ENCODE measurements at places on chromosomes 3 and 15.

DNA sequence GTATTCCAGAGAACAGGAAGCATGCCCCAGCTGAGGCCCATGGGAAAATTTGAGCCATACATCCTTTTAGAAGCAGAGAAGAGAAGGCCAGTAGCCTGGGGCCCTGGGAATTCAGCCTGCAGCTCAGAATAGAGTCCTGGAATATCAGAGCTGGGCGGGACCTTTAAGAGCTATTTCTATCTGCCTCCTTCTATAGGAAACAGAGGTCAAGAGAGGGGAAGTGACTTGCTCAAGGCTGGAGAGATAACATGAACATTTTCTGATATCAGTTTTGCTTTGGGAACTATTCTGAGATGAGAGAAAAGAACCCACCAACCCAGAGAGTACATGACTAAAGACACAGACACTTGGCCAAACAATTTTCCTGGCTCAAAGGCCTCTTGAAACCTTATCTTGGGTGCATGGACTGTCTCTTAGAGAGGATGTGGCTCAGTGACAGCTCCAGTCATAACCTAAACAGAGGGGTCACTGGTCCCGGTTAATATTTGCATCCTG lies 26.0 kb downstream of the MASP1 start:
- H3K4me1 ChIP-seq, result no peaks in the 10 kb centered on the region
- H3K36me3 ChIP-seq, result no peaks in the 10 kb centered on the region
- H3K27ac ChIP-seq, result no peak overlapping the region
- H3K4me3 ChIP-seq, result no peak overlapping the region

DNA sequence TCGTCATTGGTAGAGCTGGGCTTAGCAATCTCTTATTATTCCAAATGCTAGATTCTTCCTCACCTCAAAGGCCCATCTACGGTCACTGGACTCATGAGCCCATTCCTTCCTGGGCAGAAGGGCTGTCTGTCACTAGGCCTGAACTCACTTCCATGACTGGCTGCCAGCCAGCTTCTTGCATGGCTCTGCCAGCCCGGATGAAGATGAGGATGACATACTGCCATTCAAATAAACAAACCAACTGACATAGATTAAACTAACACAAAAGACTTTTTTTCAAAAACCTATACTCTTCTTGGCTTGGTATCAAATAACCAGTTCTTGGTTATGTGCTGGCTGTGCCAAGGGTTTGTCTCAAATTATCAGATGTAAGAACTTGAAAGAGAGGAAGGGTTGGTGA lies 23.8 kb downstream of the ISL2 start:
- H3K4me3 ChIP-seq, result no peak overlapping the region
- no peak for DNase-seq
- no peak overlapping the region for H3K27ac ChIP-seq
- H3K36me3 ChIP-seq, result no peaks in the 10 kb centered on the region
- no peaks in the 10 kb centered on the region for H3K27me3 ChIP-seq

DNA sequence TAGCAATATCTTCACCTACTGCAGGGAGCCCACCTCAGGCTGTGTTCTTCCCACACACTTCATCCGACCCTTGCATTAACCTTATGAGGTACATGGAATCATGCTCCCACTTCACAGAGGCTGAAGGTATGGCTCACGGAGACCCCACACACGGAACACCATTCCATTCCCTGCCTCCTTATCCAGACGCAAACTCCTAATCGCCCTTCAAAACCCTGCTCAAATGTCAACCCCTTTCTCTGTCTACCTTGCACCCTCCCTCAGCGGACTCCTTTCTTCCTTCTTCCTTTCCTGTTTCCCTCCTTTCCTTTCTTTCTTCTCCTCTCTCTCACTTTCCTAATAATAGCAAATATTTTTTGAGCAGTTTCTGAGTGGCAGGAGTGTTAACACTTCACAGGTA lies 23.8 kb downstream of the IQSEC1 start:
- H3K4me3 ChIP-seq, result no peak overlapping the region
- H3K27ac ChIP-seq, result no peak overlapping the region
- peaks cover 4% of the 10 kb centered on the region for H3K4me1 ChIP-seq
- no peaks in the 10 kb centered on the region for H3K36me3 ChIP-seq
- no peak for DNase-seq
- no peaks in the 10 kb centered on the region for H3K27me3 ChIP-seq

DNA sequence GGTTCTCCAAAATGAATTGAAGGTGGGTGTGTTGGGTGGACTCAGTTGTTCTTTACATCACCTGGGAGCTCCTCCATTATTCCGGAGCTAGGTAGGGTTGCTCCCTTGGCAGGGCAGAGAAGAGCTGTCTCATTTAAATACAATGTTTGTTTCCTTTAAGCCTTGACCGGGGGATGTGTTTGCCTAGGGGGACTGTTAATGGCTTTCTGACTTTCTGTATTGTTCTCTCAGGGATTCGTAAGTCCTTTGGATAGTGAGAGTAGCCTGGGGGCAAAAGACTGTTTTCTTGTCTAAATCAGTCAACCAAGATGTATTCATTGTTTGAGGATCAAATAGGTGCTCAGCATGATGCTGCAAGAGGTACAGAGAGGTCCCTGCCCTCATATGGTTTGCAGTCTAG lies 71.1 kb downstream of the CDAN1 start:
- no peak for DNase-seq
- no peaks in the 10 kb centered on the region for H3K27me3 ChIP-seq
- H3K36me3 ChIP-seq, result no peaks in the 10 kb centered on the region
- no peaks in the 10 kb centered on the region for H3K4me1 ChIP-seq
- no peak overlapping the region for H3K27ac ChIP-seq

GRCh38 chr15:77702211-77702957 lies 69.7 kb upstream of the LINGO1 start:
- H3K36me3 ChIP-seq, result no peaks in the 10 kb centered on the region
- H3K4me3 ChIP-seq, result no peak overlapping the region
- DNase-seq, result no peak

DNA sequence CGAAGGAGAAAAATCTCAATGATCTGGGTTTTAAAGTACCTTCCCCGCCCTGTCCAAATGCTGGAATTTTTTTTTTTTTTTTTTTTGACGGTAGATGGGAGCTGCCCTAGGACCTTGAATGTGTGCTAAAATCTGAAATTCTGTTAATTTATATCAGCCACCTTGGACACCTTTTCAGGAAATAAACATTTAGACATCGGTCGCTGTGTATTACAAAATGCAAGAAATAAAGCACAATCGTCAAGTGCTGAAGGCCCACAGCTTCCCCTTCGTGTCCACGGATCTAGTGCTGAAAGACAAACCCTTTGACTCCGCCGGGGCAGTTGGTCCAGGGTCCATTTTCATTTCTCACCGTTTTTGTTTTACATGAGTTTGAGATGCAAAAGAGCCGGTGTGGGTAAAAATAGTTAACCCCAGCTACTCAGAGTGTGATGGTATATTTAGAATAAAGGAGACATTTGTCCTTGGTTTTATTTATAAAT lies 90.2 kb upstream of the CHD2 start:
- peak overlapping the region; percentile 93 for H3K27ac ChIP-seq
- peak overlapping the region; percentile 66 for H3K4me3 ChIP-seq
- peak; percentile 50 for DNase-seq
- no peaks in the 10 kb centered on the region for H3K27me3 ChIP-seq

DNA sequence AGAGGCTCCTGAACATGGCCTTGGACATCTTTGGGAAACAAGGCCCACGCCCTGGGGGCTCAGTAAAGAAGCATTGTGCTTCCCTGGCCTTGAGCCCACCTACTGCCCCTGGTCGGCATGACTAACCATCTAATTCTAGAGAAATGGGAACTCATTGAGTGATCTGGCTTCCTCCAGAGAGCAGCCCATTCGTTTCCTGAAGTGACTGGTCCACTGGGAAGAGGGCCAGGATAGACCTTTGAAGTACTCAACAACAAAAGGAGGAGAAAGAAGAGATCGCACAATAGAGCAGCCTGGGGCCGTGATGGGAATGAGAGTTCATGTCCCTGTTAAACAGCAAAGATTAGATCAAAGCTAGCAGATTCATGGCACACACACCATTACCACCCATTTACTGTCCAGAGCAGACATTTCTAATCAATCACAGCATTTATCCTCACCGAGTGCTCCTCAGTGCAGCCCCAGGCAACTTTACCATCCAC lies 514.4 kb upstream of the PROK2 start:
- no peaks in the 10 kb centered on the region for H3K36me3 ChIP-seq
- H3K27me3 ChIP-seq, result no peaks in the 10 kb centered on the region
- DNase-seq, result no peak
- peaks cover 14% of the 10 kb centered on the region for H3K4me1 ChIP-seq
- no peak overlapping the region for H3K27ac ChIP-seq

DNA sequence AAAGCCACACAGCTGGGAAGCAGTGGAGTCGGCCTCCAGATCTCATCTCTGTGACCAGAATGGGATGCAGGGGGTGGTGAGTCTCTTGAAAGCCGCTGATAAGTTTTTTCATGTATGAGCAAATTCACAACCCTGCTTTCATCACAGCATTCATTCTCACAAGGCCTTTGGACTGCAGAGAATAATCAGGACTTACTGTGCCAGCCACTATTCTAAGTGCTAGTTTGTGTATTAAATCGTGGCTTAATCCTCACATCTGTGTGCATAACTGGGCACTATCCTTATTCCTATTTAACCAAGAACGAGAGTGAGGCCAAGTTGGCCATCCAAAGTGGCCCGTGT lies 64.2 kb upstream of the POLG start:
- no peak overlapping the region for H3K27ac ChIP-seq
- H3K27me3 ChIP-seq, result peaks cover 5% of the 10 kb centered on the region
- H3K36me3 ChIP-seq, result no peaks in the 10 kb centered on the region
- H3K4me1 ChIP-seq, result peaks cover 16% of the 10 kb centered on the region

- no peak for DNase-seq
- no peak overlapping the region for H3K4me3 ChIP-seq
- H3K36me3 ChIP-seq, result peaks cover 5% of the 10 kb centered on the region
Observed at GRCh38 chr3:189132839-189133238, 38.9 kb upstream of the TPRG1 start.

DNA sequence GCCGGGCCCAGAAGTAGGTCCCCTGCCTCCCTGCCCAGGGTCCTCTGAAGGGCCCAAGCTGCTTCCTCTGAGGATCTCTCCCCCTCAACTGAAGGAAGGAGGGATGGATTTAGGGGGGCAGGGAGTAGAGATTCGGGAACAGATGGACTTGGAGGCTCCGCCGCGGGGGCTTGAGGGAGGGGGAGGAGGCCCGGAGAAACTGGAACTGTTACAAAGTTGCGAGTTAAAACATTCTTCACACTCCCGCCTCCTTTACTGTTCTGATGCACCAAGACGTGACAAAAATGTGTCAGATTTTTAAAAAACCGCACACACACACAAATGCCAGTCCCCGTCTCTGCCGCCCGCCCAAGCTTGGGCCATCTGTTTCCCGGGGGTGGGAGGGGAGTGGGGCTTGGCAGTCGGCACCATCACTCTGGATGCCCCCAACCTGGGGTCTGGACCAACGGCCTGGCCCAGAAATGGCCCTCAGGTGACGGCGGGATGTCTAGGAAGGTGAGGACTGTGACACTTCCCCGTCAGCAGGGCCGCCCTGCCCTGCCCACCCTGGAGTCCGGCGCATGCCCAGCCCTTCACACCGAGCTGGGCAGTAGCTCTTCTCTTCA lies 25.0 kb upstream of the LINGO1 start:
- DNase-seq, result no peak
- H3K4me3 ChIP-seq, result no peak overlapping the region
- H3K27ac ChIP-seq, result no peak overlapping the region
- H3K36me3 ChIP-seq, result no peaks in the 10 kb centered on the region
- H3K27me3 ChIP-seq, result no peaks in the 10 kb centered on the region

GRCh38 chr3:61848885-61849284 lies 287.5 kb downstream of the PTPRG start:
- no peaks in the 10 kb centered on the region for H3K36me3 ChIP-seq
- H3K27me3 ChIP-seq, result no peaks in the 10 kb centered on the region
- no peak overlapping the region for H3K4me3 ChIP-seq
- H3K27ac ChIP-seq, result peak overlapping the region; percentile 73
- peak; percentile 54 for DNase-seq

DNA sequence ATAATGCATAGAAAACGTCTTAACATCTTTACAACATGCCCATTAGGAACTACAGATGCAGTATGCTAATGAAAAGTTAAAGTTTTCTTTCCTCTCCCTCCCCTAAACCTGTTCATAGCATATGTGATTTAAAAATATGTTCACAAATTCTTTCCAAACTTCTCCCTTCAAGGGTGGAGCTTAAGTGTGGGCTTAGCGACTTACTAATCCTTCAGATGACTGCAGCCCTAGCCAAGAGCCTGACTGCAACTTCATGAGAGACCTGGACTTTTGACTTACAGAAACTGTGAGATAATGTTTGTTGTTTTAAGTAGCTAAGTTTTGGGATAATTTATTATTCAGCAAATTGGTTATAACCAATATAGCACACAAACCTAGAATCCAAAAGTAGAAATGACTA lies 22.0 kb upstream of the ANXA2 start:
- DNase-seq, result no peak
- peaks cover 7% of the 10 kb centered on the region for H3K36me3 ChIP-seq
- H3K4me1 ChIP-seq, result peaks cover 37% of the 10 kb centered on the region
- no peak overlapping the region for H3K27ac ChIP-seq
- H3K4me3 ChIP-seq, result no peak overlapping the region

DNA sequence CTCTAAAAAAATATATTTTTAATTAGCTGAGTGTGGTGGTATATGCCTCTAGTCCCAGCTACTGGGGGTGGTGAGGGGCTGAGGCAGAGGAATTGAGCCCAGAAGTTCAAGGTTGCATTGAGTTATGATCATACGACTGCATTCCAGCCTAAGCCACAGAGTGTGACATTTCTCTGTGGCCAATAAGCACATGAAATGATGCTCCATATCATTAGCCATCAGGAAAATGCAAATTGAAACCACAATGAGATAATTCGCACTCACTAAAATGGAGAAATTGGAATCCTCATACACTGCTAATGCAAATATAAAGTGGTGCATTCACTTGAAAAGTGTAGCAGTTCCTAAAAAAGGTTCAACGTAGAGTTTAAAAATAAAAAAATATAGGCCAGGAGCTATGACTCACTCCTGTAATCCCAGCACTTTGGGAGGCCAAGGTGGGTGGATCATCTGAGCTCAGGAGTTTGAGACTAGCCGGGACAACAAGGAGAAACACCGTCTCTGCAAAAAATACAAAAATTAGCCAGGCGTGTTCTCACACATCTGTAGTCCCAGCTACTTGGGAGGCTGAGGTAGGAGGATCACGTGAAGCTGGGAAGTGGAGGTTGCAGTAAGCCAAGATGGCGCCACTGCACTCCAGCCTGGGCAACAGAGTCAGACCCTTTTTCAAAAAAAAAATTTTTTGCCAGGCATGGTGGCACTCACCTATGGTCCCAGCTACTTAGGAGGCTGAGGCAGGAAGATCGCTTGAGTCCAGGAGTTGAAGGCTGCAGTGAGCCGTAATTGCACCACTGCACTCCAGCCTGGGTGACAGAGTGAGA lies 35.2 kb downstream of the IFT122 start:
- no peak for DNase-seq
- no peak overlapping the region for H3K27ac ChIP-seq
- H3K4me1 ChIP-seq, result no peaks in the 10 kb centered on the region

- H3K4me3 ChIP-seq, result no peak overlapping the region
- no peaks in the 10 kb centered on the region for H3K27me3 ChIP-seq
- no peak for DNase-seq
- no peaks in the 10 kb centered on the region for H3K36me3 ChIP-seq
- H3K4me1 ChIP-seq, result peaks cover 27% of the 10 kb centered on the region
Observed at GRCh38 chr15:49718234-49718633, 97.4 kb downstream of the DTWD1 start.

All from tibial nerve (tissue), 4 donors.